Mucosa of gallbladder (tissue), 1 donor: ENCODE measurements at places on chromosomes 2 and 18. TPM values are rescaled to one million over a fixed set of nuclear protein-coding genes. Genes with fewer than 3 reads are reported as not detected.

DNA sequence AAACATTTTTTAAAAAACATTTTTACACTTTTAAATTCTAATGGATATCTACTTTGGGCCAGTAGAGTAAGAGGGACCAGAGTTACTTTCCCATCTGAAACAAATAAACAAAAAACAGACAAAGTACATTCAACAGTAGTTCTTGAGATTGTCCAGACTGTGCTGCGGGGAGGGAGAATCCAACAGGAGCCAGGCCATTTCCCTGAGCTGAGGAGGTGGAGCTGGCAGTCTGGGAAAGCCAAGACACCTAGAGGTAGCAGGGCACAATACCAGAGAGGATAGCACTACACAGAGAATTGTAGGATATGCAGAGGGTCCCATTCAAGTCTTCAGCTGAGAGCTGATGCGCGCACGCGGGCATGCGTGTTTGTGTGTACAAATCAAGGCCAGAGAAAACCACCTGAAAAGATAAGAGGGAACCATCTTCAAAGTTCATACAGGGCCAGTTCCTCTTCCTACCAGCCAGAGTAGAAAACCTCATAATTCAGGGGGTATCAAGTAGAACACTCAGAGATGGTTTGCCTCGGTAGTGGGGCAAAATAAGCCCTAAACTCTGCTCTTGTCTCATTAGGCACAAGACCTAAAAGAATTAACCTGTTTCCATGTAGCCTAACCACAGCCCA lies 44.0 kb downstream of the PTRHD1 start:
- peak; percentile 17 for DNase-seq

GRCh38 chr2:161842736-161843433 lies 218.7 kb downstream of the SLC4A10 start:
- no peak for DNase-seq

GRCh38 chr2:196233021-196233804 lies 61.8 kb upstream of the STK17B start:
- DNase-seq, result peak; percentile 72

- no peak for DNase-seq
These were observed 79.7 kb upstream of the IGFBP5 start for GRCh38 chr2:216775043-216775453.

UGT1A8 gene
- total RNA-seq, result 26.4 TPM

DNA sequence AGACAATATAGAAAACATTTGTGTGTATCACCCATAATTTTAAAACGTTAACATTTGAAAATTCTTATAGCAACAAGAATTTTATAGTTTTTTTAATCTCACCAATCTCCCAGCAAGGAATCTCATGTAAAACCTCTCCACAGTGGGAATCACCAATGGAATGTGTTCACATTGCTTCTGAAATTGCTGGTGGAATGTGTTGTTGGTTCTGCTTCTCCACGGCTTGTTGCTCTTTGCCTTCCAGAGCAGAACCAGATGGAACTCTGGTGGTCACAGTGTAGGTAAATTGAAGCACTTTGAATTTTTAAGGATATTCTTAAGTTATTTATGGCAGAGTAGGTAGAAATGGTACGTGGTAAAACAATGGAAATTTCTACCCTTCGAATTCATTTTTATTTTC lies 35.1 kb downstream of the DCAF17 start:
- DNase-seq, result no peak

DNA sequence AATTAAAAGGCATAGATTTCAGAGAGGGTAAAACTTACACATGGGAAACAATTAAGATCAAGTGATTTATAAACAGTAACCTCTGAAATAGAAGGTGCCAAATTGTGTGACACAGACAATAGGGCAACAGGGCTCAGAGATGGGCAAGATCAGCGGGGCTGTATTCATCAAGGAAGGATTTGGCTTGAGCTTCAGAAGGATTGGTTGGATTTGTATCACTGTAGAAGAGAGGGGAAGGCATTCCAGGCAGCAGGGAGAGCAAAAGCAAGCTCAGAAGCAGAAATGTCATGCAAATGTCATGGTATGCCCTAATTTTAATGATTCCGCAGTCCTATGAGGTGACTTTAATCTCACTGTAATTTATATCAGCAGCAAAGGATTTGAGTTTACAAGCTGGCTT lies 415.0 kb upstream of the NRP2 start:
- no peak for DNase-seq
